Kasumi-1 (cell line): ENCODE measurements at places on chromosomes 16 and 17.

DNA sequence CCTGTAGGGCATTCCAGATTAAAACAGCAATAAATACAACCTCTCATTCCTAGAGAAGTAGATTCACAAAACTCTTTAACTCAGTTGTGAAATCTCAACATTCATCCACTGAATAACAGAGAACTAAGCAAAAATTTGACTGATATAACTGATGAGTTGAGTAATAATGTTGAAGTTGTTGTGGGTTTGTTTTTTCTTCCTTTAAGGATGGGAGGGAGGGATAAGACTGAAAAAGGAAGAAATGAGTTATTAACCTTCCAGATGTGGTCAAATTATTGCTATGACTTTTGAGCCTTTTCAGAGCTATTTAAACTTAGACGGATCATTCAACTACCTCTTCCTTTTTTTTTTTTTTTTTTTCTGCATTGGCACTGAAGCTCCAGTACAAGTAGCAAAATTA, 38.6 kb downstream of the SKAP1 start:
- DNase-seq = no peak

- DNase-seq = no peak
Measured at GRCh38 chr17:58382108-58382871, 30.3 kb upstream of the SUPT4H1 start.

DNA sequence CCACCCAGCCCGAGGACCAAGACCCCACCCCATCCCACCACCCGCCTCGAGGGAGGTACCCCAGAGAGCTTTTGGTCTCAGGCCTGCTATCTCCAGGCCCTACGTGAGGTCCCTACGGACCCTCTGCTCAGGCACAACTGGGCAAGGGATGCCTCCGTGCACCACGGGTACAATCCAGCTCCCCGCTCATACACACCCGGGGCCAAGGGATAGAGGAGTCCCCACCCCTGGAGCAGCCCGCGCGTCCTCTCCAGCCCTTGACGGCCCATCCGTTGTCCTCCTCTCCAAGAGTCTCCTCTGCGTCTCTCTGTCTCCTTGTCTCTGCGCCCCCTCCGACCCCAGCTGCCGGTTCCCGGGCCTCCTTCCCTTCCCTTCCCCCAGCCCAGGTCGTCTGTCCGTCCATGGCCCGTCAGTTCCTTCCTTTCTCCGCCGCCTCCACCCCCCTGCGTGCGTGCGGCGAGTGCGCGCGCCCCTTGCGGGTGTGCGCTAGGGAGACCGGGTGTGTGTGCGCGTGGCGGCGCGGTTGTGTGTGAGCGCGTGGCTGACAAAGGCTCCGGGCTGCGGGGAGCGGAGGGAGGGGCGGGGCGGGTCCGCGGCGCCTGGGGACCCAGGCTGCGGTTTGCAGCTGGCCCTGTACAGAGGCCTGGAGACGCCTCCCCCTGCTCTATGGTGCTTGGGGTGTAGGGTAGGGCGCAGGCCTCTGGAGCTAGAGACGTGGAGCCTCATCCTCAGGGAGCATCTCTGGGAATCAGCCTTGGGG, 930 bp downstream of the SPNS2 start:
- no peak for DNase-seq

DNA sequence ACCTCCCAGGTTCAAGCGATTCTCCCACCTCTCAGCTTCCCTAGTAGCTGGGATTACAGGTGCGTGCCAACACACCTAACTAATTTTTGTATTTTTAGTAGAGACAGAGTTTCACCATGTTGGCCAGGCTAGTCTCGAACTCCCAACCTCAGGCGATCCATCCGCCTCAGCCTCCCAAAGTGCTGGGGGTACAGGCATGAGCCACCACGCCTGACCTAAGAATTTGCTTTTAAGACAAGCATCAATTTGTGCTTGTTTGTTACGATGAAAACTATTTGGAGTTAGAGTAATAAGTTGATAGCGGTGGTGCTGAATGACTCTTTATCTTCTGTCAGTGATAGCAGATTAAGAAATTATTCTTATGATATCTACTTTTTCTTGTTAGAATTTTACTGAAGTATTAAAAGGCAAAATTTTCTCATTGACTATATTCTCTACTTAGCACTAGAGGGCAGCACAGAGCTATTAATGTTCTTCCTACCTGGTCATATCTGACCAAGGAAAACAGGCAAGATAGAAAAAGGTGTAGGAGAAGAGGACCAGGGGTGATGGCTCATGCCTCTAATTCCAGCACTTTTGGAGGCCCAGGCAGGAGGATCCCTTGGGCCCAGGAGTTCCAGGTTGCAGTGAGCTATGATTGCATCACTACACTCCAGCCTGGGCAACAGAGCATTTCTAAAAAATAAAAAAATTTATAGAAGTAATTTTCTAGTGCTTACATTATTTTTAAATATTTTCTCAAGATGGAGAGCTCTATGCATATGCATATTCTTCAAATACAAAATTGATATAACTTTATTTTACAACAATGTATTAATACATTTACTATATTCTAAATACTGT, 24.5 kb downstream of the STXBP4 start:
- DNase-seq = peak; percentile 76

DNA sequence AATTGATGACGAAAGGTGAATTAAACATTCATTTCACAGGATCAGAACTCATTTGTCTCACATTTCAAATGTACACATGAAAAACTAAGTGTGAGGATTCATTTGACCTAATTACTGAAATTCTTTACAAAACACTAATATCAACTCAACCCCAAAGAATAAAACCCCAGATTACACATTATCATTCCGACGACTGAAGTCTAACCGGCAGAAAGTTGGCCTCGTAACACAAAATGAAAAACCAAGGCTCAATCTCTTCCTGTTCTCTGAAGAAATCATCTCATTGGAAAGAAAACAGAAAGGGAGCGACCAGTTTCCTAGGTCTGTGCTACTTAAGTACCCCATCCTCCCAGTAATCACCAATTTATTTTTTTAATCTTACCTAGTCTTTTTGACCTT, 1.8 kb downstream of the JPT1 start:
- DNase-seq = no peak

GRCh38 chr17:37024181-37024637, 75.5 kb downstream of the AATF start:
- peak; percentile 91 for DNase-seq

GRCh38 chr17:45648642-45649041, 135.5 kb upstream of the CRHR1 start:
- DNase-seq = no peak

DNA sequence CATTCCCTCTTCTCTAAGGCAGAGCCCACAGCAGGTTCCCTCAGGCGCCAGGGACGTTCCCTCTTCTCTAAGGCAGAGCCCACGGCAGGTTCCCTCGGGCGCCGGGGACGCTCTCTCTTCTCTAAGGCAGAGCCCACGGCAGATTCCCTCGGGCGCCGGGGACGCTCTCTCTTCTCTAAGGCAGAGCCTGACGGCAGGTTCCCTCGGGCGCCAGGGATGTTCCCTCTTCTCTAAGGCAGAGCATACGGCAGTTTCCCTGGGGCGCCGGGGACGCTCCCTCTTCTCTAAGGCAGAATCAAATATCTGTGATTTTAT, 24.3 kb downstream of the ACSF3 start:
- no peak for DNase-seq

DNA sequence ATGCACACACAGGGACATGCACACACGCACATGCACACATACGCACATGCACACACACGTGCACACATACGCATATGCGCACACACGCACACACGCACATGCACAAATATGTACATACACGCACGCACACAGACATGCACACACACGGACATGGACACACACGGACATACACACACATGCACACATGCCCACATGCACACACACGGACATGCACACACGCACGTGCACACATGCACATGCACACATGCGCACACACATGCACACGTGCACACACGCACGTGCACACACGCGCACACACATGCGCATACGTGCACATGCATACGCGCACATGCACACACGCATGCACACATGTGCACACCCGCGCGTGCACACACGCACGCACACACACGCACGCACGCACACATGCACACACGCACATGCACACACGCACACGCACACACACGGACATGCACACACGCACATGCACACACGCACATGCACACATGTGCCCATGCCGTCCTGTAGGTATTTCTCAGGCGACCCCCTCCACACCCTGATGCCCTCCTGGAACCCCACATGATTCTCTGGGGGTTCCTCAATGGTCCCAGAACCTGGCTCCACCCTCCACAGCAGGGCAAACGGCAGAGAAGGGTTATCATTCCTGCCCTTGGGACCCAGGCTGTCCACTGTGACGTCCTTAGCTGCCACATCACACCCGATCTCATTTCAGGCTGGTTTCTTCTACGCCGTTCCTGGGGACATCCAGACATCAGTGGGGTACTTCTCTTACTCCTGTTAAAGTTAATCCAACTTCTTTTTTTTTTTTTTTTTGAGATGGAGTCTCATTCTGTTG, 9.6 kb upstream of the RBFOX3 start:
- DNase-seq = no peak

GRCh38 chr17:50609380-50610074, 25.2 kb upstream of the ABCC3 start:
- DNase-seq = no peak

- no peak for DNase-seq
Measured at GRCh38 chr17:69424287-69425041, 10.0 kb downstream of the MAP2K6 start.

GRCh38 chr16:66537236-66537635, 12.7 kb downstream of the TK2 start:
- no peak for DNase-seq

GRCh38 chr17:74006371-74006770, 197.1 kb upstream of the RPL38 start:
- DNase-seq = no peak
